ENCODE measurements at places on chromosomes 13 and 19.

GRCh38 chr13:39311619-39312018 lies 273.4 kb downstream of the NHLRC3 start:
- no peak for DNase-seq

- DNase-seq = no peak
Measured at GRCh38 chr19:7288977-7289376, 5.2 kb downstream of the INSR start.

DNA sequence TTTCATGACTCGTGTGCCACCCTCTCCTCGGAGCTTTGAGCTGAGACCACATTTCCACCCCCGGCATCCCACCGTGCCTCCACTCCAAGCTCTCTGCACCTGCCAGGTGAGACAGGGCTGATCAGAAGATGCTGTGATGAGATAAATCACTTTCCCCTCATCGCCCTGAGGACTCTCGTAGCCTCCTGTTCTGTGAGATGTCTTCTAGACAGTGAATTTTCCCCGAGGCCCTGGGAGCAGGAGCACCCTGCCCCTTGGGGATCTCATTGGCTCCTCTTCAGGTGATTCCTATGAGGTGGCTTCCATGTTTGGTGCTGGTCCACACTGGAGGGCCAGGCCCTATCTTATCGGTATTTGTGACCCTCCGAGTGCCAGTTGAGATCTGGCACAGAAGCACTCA lies 154.0 kb upstream of the TSHZ3 start:
- no peak for DNase-seq

DNA sequence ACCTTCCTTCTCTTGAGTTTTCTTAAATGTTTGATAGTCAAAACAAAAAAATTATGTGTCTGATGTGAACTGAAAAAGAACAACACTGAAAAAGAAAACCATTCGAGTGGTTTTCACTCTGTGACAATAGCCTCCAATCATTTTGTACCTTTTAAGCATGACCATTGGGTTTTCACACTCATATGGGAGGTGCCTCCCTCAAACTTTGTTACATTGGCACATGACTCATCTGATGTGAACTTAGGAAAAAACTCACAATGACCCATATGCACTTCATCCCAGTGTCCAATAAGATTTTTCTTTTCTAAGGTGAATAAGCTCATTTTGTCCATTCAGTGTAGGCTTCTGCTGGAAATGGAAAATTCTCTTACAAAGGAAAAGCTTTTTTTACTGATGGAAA lies 66.6 kb upstream of the XPO4 start:
- DNase-seq = no peak

DNA sequence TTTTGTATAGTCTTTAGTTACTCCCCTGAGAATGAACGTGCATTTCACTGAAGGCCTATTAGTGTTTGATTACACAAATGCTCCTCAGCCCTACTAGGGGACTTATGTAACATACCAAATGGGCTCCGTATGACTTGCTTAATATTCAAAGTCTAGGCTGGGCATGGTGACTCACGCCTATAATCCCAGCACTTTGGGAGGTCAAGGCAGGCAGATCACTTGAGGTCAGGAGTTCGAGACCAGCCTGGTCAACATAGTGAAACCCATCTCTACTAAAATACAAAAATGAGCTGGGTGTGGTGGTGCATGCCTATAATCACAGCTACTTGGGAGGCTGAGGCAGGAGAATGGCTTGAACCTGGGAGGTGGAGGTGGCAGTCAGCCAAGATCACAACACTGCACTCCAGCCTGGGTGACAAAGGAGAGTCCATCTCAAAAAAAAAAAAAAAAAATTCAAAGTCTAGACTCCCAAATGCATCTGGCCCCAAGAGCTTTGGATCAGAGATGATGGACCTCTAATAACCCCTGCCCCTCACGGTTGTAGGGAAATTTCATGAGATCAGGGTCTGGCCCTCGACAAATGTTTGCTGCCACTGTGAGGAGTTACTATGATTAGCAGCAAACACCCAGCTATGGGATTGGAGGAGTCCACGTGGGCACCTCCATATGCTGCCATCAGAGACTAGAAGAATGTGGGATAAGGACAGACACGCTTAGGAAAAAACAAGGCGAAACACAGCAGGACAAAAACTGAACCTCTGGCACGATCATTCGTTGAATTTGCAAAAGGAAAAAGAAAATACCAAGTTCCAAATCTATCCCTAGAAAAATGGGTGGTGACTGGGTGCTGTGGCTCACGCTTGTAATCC lies 4.6 kb downstream of the FBXO17 start:
- no peak for DNase-seq

DNA sequence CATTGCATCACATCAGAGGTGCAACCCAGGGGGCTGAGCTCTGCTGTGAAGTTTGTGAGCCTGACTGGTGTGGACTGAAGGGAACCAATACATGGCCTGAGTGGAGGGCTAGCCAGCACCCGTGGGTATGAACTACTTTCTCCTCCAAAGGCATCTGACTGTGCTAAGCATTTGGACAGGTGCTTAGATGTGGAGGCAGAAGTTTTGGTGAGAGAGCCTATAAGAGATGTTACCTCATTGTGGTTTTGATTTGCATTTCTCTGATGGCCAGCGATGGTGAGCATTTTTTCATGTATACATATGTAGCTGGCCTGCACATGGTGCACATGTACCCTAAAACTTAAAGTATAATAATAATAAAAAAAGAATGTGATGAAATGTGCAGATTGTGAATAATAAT lies 46.9 kb downstream of the TEX29 start:
- DNase-seq = no peak

DNA sequence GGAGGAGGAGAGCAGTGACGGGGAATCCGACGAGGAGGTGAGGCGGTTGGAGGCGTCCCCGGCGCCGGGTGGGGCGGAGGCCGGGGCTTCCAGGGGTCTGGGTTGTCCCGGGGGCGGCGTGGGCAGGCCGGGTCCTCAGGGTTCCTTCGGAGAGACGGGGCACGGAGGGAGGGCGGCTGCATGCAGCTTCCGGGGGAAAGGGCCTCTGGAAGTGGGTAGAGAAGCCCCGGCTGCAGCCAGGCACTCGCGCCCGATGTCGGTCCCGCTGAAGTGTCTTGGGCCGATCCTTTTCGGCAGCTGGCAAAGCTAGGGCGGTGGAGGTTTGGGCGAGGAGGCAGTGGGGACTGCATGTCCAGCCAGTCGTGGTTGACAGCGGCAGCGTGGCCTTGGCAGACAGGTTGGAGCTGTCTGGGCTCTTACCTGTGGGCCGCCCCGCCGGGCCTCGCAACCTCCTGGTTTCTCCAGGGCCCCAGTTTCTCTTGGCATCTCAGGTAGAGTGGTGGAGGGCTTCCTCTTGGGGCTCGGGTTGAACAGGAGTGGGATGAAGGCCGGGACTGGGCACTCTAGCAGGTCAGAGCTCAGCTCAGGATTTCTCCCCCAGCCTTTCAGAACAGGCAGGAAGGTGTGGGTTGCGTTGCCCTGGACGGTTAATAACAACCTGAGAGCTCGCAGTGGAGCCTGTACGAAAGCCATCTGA lies 690 bp downstream of the KMT2B start:
- peak; percentile 67 for DNase-seq

GRCh38 chr19:13207846-13208671 lies 57.8 kb downstream of the IER2 start:
- peak; percentile 41 for DNase-seq

GRCh38 chr19:45591638-45592005 lies 7.0 kb upstream of the OPA3 start:
- DNase-seq = no peak

DNA sequence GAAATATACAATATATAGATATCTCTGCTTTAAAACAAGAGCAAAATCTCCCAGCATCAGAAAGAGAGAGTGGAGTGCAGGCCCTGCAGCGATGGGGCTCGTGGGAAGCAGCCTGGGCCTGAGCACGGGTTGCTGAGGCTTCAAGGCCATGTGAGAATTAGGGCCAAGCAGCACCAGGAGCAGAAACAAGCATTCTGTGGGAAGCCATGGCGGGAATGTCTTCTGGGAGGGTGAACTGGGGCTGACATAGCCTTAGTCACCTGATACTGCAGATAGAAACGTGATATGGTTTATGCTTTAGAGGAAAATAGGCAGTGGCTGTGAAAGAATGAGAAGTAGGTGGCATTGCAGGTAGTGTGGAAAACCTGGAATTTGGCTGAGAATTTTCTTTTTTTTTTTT lies 472.3 kb downstream of the IRS2 start:
- no peak for DNase-seq

GRCh38 chr19:39735688-39736087 lies 2.1 kb downstream of the CLC start:
- DNase-seq = no peak

- no peak for DNase-seq
Measured at GRCh38 chr19:45848922-45849321, 14.0 kb downstream of the SYMPK start.

DNA sequence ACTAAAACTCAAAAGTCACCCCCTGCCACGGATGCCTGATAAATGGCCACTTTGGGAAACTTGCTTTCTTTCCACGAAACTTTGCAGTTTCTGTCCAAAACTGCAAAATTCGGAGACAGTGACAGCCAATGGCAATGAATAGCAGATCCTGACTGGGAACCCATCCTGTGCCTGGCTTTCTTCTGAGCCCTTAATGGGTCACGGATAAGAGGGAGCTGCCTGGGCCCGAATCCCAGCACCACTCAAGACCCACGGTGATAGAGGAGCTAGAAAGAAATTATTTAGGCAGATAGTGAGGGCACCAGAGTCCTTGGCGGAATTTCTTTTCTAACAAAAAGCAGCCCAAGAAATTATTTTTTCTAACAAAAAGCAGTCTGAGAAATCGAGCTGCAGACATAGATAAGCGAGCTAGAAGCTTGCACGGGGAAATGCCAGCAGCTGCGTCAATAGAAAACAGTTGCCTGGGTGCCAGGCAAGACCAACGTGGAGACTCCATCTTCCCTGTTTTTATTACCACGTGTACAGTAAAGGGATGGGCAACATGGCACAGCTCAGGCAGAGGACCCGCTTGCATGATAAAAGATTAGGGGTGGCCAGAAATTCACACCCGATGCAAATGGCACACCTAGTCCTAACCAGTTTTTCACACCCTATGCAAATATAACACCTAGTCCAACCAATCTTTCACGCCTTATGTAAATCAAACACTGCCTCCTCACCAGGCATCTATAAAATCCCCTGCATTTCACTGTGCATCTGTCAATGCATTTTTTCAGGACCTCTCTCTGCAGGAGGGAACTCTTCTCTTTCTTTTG lies 7.1 kb upstream of the HSH2D start:
- DNase-seq = no peak

DNA sequence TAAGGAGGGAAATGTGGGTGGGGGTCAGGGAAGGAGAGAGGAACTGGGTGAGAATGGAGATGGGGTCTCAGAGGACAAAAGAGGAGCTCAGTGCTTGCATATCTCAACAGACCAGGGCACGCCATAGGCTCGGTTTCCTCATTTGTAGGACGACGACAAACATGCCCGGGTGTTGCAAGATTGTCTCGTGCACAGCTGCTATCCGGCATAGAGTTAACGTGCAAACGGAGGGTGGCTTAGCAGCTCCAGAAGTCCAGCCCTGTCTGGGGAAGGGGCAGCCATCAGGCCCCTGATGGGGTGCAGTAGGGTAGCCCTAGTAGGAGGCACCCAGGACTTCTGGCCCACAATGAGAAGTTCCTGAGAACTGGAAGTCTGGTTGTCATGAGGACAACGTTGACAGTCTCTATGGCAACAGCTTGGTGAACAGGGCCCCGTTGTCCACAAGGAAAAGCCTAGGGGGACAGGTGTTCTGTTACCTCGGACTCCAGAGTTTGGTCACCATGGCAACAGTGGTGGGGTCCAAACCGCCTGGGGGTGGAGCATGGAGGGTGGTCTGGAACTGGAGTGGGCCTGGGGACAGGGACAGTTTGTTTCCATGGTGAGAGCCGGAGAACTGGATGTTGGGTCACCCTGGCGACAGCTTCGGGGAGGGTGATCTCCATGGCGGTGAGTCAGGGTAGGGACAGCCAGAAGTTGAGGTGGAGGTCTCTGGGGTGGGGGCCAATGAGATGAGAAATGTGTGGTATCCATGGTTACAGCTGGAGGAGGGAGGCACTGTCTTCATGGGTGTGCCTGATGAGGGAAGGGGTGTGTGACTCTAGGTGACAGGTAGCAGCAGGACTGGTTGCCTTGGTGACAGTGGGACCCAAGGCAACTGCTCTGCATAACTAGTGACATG lies 16.8 kb downstream of the TM6SF2 start:
- no peak for DNase-seq

DNA sequence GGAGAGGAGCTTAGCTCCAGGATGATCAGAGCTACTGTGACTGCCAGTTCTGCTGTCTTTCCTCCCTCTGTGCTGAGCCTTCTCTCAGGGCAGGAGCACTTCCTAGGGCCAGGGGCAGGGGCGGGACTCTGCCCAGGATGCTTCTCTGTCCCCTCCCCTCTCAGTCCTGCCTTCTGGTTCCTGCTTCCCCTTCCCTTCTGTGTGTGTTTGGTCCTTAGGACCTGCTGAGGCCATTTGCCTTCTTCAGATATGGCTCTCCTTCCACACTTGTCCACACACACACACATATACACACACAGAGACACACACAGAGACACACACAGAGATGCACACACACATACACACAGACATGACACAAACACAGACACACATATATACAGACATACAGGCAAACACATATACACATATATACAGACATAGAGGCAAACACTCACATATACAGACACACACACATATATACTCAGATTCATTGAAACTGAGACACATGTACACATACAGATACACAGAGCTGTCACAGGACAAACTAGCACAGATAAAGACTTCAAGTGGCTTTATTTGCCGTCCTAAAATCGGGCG lies 22.0 kb upstream of the CD177 start:
- no peak for DNase-seq

DNA sequence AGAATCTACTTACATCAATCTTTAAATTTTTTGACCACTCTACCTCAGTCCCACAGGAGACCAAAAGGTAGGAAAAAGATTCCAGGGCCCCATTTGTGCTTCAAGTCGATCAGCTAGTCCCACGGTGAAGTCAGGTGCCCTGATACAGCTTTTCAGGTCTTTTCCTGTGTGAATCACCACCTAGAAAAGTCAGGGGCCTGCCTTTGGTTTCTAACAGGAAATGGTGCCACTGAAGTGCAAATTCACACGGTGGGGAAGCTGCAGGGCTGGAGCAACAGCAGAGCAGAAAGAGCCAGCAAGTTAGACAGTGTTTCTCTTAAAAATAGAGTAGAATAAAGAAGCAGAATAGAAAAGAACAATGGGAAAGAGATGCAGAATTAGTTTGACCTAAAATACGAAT lies 107.5 kb downstream of the KLF12 start:
- DNase-seq = peak; percentile 61

DNA sequence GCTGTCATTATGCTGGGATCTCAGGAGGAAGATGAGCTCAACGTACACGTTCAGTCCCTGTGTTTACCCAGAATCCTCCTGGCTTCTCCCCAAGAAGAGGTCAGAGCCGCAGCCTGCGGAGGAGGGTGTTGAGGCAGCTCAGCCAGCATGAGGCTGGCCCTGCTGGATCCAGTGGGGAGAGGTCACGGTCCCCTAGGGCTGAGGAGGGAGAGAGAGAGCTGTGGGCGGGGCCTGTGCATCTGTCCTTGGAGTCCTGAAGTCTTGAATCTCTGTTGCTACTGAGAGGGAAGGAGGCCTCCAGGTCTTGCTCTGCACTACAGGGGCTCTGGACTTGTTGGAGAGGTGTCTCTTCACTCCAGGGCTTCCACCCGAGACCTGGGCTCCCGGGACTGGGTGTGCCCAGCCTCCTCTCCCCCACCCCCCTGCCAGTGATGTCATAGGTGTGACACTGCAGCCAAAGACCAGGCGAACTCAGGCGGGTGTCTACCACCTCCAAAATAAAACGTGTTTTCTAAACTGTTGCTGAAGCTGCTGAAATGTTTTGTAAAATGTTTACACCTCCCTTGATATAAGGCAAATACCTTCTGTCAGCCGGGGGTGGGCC lies 77.9 kb upstream of the KCTD15 start:
- DNase-seq = no peak

GRCh38 chr19:29743681-29744080 lies 28.6 kb upstream of the C19orf12 start:
- no peak for DNase-seq

Data from activated naive CD4-positive, alpha-beta T cell treated with anti-CD3 and anti-CD28 coated beads, Interleukin-2, amount 50 U/mL, for 72 hours (primary cell).